ENCODE measurements at places on chromosomes 4 and X.

DNA sequence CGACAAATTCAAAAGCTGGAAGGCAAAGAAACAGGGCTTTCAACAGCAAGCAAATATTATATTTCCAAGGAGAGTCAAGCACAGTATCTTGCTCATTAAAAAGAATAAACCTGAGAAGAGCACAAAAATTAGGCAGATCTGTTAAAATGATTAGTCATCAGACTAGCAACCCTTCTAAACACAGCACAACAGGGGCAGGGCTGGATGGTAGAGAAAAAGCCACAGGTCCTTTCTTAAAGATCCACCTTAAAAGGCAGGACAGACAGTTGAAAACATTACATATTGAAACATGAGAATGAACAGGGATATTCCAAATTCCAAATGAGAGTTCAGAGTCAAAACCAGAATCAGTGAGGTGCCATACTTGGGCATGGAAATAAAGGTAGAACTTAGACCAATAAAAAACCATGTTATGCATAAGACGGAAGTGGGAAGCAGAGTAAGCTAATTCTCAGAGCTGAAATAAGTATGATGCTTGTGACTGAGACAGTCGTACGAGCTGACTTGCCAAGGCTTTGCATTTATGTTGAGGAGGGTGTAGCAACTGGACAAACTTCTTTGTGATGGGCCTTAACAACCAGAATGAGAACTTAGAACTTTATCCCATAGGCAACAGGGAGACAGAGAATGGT lies 126.9 kb upstream of the FAM9B start:
- no peak for DNase-seq

- DNase-seq, result no peak
Observed at GRCh38 chrX:21528076-21528475, 130.1 kb downstream of the KLHL34 start.

DNA sequence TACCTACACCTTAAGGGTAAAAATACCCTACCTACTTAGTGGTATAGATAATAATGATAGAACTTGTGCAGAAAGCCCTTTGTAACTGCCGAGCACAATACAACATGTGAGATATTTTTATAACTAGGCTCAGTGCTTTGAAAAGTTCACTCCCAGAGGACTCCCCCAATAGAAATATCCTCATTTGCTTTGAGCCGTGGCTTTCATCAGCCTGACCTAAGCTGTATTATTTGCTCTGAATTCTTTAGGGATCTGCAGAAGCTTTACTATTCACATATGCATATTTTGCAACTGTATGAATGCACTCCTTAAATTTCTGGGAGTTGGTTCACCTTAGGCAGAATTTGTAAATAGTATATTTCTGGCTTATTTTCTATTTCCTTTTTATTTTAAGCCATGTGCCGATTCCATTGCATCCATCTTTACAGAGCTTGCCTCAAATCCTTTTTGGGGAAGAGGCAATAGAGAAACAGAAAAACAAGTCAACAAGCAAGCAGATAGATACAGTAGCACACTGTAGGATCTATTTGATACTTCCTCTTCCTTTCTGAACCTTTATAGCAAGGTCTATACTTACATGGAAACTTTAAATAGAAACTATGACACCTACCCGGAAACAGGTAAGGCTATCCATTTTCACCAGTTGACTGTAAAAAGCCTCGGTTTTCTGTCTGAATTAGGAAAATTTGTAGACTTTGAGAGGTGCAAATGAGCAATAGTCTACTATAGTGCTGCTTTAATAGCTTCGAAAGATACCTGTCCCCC lies 242.5 kb upstream of the VCX3A start:
- DNase-seq, result no peak

DNA sequence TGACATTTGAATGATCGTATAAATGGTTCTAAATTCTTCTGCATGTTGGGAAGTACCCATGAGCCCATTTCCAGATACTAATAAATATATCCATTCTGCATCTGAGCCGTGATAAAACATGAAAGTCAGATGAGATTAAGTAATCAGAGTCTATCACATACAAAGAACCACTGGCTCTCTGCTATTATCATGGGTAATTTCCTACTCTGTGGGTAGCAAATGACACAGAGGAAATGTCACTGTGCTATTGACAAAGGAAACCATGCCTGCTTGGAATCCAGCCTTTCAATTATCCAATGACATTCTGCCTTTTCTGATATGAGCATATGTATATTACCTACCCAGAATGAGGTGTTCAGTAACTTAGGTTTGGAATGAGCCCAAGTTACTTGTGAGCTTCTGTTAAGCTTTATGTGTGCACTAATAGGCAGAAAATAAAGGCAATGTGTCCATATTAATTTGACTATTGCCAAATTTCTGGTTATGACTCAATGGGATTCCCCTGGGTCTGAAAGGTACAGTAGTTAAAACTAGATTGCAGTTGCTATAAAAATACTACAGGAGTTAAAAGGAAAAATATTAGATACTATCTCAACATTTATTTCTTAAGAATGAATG lies 238.7 kb upstream of the KCNIP4 start:
- no peak for DNase-seq

DNA sequence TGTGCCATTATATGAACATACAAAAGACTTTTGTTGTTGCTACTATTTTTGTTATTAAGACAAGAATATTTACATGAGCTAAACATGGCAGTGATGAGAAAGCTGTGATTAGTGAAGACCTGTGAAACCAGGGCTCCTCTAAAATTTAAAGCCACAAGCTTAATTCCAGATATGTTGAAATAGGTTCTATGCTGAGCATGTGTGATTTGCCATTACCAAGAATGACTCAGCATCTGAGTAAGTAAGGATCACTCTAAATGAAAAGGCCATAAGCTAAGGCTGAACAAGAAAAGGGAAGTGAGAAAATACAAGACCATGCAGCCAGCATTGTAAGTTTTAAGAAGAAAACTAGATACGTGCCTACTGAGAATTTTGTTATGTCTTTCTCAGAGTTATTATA lies 75.9 kb upstream of the CAMK2D start:
- DNase-seq, result peak; percentile 64

GRCh38 chr4:43132010-43132582 lies 239.6 kb downstream of the GRXCR1 start:
- DNase-seq, result peak; percentile 49

- no peak for DNase-seq
Observed at GRCh38 chr4:153081006-153081580, 123.2 kb upstream of the TRIM2 start.

DNA sequence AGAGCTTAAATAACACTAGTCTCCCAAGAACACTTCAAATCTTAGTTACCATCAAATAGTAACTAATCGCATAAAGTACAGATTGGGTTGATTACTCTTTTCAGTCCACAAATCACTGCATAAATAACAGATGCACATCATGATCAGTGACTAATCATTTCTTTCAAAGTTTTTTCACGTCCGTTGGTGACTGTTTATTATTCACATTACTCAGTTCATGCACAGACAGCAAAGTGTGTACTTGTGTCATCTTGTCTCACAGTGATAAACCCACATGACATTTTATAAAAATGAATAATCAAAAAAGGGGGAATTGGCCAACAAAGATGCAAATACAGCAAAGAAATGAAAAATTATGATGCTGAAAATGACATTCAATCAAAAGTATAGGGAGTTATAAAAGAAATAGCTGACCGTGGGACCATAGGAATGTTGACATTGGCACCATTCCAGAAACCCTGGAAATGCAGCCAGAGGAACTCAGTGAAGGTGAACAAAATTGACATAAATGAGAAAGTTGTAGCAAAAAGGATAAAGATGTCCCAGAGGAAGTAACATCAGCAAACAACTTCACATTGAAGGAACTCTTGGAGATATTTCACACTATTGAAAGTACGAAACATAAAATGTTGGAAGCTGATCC lies 161.5 kb downstream of the SOX3 start:
- DNase-seq, result no peak

DNA sequence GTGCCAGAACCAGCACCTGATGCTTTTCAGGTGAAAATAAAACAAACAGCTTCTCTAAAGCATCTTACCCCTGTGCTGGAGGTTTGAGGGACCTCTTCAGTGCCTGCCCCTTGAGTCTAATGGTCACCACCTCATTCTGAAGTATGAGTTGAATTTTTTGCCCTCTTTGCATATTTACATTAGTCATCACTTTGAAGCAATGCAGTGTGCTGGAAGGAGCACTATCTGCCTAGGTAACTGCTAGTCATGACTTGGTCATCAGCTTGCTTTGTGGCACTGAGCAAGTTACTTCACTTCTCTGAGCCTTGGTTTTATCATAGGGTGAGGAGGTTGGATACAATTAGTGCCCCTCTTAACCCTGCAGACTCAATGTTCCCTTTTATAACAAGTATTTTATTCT lies 44.9 kb downstream of the SPATA18 start:
- peak; percentile 5 for DNase-seq

DNA sequence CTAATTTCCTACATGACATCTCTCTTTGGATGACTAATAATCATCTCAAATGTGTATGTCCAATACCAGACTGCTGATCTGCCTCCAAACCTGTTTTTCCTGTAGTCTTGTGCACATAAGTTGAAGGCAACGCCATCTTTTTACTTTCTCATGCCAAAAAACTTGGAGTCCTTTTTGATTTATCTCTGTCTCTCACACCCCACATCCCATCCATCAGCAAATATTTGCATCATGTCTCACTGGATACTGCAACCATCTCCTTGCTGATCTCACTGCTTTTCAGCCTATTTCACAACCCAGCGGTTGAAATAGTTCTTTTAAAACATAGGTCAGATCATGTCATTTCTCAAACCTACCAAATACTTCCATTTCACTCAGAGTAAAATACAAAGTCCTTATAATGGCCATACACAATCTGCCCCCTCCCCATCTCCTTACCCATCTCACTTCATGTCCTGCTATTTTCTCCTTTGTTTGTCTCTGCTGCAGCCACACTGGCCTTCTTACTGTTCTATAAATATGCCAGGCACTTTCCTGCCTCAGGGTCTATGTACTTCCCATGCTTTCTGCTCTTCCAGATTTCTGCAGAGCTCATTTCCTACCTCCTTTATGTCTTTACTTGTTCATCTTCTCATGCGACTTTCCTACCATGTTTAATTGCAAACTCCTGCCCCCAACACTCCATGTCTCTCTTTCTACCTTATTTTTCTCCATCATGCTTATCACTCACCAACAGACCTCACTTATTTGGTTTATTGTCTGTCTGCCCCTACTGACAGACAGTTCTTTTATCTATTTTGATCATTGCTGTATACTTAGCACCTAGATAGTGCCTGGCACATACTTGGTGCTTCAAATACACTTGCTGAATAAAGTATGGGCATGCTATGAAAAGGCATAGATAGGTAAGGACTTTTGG lies 98.8 kb downstream of the ANXA3 start:
- peak; percentile 81 for DNase-seq

GRCh38 chr4:13980317-13981310 lies 353.1 kb upstream of the BOD1L1 start:
- DNase-seq, result peak; percentile 5

- no peak for DNase-seq
Observed at GRCh38 chr4:20085653-20086052, 166.1 kb upstream of the SLIT2 start.

GRCh38 chrX:44224760-44225159 lies 118.7 kb downstream of the EFHC2 start:
- no peak for DNase-seq

- DNase-seq, result no peak
Observed at GRCh38 chr4:103012551-103012950, 7.0 kb downstream of the SLC9B1 start.

- DNase-seq, result no peak
Observed at GRCh38 chr4:22440999-22441398, 74.9 kb downstream of the ADGRA3 start.

DNA sequence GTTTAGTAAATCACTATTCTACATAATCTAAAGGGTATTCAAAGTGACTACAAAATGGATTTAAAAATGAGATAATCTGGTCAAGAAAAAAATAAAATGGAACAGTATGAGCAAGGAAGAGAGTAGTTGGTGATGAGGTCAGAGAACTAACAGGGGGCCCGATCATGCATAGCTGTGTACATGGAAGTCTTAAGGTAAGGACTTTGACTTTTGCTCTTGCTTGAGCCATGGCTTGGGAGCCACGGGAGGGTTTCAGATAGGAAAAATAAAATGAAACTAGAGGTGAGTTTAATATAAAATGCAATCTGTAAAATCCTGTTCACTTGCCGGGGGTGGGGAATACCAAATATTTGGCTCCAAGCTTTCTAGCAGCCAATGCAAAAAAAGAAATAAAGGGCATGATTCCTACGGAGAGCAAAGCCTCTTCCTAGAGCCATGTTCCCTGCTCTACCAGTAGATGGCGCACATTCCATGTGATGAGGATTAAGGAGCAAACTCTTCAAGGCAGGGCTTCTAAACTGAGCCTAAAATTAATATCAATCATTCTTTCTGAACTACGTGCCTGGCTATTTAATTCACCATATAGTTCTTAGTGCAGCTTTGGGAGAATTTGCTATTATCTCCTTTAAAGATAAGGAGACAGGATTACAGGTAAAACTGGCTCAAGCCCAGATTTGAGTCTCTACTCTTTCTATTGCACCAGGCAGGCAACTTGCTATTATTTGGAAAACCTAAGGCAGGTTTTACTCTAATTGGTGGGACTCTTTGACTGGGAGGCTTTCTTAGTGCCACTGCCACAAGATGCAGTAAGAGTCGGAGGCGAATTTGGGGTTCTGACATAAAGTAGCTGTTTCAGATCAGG lies 6.8 kb upstream of the CLCN5 start:
- peak; percentile 27 for DNase-seq

DNA sequence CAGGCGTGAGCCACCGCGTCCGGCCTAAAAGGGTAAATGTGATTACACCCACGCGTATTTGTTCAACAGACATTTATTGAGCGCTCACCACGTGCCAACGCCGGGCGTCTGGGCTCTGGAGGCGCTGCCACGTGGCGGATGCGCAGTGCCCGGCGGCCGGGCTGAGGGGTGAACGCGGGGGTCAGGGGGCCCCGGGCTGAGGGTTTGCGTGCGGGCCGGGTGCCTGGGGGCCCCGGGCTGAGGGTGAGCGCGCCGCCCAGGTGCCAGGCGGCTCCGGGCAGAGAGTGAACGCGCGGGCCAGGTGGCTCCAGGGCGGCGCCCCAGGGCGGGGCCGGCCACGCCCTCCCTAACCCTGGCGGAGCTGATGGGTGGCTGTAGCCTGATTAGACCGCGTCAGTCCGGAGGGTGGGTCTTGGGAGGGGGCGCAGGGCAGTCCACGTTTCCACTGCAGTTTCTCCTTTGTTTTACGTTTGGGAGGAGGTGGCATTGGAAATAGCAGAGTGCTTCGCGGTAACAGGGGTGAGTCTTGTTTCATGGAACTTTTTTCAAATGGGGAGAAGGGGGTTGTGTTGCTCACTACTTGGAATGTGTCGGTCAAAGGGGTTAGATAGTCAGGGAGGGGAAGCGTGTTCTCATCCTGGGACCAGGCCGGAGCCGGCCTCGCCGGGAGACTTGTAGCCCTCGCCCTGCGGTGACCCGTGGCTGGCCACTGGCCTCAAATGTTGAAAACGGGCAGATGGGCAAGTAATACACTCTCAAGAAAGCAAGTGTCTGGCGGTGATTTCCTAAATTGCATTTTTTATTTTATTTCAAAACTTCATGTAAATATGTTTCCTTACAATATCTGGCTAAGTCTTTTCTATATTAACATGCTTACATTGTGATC lies at the start of gene ZFP42:
ZFP42 (plus strand) TSS at position 450 of the 886 bp plus-strand sequence. CDS start 7,037 bp downstream, outside the sequence.
- DNase-seq, result no peak

- DNase-seq, result no peak
Observed at GRCh38 chr4:77431546-77431945, 174.1 kb upstream of the CXCL13 start.

GRCh38 chr4:121397941-121398601 lies 17.3 kb upstream of the QRFPR start:
- DNase-seq, result no peak
